ENCODE measurements at places on chromosomes 13 and 19.

DNA sequence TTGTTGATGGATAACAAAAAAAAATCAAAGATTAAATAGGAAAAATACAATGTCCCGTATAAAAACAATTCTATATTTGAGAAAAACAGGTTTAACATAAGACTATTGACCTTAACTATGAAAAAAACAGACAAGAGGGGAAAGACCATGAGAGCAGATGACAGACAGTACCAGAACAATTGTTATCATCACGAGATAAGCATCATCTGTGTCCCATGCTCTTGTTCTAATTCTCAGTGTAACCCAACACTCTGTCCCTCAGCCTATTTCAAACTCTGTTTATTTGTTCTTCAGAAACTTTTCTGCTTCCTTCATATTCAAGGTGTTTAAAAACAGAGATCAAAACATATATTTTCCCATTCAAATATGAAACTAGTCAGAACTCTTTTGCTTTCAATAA lies 216.4 kb downstream of the PCDH9 start:
- DNase-seq: no peak

GRCh38 chr19:1103708-1104310 lies at the start of gene GPX4:
GPX4 (plus strand) TSS chr19:1103994; CDS start chr19:1104044, 50 bp downstream.
- peak; percentile 99 for DNase-seq

GRCh38 chr13:41188584-41188983 lies 5.8 kb downstream of the KBTBD7 start:
- no peak for DNase-seq

DNA sequence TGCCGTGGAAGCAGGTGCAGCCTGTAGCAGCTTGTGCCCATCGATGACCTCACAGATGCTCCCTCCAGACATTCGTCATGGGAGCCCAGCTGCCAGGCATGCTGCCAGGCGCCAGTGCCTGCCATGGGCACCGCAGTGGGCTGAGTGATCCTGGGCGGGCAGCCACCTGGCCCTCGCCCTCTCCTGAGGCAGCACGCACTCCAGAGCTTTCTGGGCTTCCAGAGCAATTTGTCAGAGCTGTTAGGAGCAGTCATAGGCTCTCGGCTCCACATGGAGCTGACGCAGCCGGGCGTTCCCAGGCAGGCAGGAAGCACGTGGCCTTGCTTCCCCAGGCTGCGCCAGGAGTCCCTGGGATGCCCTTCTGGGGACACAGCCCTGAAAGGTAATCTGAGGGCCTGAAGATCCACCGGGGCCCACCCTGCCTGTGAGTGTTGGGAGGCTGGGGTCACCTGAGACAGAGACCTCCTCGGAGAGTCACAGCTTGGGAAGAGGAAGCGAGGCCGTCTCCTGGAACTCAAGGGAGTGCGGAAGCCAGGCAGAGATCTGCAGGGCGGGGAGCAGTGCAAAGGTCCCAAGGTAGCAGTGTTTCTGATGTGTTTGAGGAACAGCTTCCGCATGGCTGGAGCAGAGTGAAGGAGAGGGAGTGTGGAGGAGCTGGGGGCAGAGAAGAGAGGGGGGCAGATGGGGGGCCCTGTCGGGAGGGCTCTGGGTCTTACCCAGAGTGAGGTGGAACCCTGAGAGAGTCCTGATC lies 50.6 kb downstream of the DPF1 start:
- no peak for DNase-seq

DNA sequence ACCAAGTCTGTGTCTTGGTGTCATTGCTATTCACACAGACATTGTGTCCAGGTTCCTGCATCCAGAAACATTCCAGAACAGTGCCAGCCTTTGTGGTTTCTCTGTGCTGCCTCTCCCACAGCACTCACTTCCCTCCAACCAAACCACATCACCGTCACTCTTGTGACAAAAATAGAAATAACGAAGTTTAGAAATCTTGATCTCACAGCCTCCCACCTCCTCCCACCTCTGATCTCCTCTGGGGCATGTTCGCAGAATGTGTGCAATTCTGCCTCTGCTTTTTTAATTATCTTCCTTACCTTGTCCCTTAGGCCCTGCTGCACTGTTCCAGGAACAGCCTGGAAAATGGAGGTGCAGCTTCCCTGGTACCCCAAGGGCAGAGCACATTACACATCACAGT lies 8.7 kb upstream of the SERPINE3 start:
- no peak for DNase-seq
